NT2/D1 (cell line): ENCODE measurements at places on chromosomes 3 and 15.

DNA sequence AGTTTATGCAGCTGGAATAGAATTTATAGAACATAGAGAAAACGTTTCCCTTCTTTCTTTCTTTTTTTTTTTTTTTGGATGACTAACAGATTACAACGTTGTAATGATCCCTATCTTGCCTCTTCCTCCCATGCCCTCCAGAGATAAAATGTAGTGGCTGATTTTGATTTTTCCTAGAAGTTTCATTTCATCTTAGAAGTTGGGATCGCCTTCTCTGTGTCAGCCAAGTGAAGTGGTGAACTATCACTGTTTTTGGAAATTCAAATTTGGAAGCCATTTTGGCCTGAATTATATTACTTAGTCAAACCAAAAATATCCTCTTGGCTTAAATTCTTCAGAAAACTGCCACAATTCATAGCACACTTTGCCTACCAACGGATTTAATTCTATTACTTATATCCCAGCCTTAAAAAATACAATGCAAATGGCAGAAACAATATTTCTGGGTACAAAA lies 1025.5 kb upstream of the NR2F2 start:
- no peak for DNase-seq

GRCh38 chr3:25854214-25854613 lies 64.3 kb downstream of the OXSM start:
- DNase-seq = no peak

GRCh38 chr15:49620199-49620598 lies 419 bp downstream of the FAM227B start:
- DNase-seq = no peak

DNA sequence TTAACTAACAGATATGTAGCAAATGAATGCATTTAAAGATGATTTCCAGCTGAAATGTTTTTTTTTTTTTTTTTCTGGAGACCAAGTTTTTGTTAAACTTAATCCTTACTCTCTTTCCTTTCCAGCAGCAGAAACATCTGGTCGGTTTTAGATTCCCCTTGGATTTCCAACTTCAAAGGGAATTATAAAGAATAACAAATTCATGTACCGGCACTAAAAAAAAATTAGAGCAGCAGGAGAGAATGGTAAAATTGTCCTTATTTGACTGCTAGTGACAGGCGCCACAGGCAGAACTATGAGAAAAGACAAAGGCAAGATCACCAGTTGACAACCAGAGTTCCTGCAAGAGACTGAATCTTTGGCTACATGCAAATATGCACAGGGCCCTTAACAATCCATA lies 393.3 kb downstream of the TIGIT start:
- DNase-seq = no peak

GRCh38 chr3:79651536-79652065 lies 116.2 kb downstream of the ROBO1 start:
- DNase-seq = no peak

DNA sequence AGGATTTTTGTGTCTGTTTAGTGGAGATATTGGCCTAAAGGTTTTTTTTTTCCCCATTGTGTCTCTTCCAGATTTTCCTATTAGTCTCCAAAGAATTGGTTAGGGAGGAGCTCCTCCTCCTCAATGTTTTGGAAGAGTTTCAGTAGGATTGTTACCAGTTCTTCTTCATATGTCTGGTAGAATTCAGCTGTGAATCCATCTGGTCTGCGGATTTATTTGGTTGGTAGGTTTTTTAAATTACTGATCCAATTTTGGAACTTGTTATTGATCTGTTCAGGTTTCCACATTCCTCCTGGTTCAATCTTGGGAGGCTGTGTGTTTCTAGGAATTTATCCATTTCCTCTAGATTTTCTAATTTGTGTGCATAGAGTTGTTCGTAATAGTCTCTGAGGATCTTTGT lies 222.2 kb downstream of the CLSTN2 start:
- DNase-seq = no peak
